Osteocyte (in vitro differentiated cells): ENCODE measurements at places on chromosomes 13 and 19. TPM values are rescaled to one million over a fixed set of nuclear protein-coding genes. Genes with fewer than 3 reads are reported as not detected.
A peak's percentile ranks its signal among the peaks of the same experiment; 100 is the strongest.

- peak; percentile 75 for DNase-seq
These were observed 126.7 kb downstream of the URI1 start for GRCh38 chr19:30068528-30069395.

DNA sequence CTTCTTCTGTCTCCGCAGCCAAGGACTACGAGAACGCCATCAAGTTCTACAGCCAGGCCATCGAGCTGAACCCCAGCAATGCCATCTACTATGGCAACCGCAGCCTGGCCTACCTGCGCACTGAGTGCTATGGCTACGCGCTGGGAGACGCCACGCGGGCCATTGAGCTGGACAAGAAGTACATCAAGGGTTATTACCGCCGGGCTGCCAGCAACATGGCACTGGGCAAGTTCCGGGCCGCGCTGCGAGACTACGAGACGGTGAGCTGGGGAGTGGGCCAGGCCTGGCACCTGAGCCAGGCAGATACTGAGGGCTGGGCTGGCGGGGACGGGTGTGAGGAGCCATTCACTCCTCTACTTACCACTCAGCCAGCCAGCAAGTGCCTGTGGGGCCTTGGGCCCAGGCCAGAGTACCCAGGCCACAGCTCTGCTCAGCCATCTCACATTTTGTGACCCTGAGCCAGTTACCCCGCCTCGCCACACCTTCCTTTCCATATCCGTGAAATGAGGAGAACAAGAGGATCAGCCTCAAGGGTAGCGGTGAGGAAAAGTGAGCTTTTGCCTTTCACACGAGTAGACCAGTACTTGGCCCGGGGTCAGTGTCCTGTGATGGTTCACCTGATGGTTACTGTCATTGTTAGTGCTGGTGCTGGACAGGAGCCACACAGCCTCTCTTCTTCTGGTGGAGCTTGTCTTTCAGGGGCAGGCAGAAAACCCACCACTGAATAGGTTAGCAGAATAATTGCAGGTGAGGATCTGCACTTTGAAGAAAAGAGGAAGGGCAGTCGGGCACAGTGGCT lies 7.0 kb downstream of the PPP5C start:
- DNase-seq = no peak

DNA sequence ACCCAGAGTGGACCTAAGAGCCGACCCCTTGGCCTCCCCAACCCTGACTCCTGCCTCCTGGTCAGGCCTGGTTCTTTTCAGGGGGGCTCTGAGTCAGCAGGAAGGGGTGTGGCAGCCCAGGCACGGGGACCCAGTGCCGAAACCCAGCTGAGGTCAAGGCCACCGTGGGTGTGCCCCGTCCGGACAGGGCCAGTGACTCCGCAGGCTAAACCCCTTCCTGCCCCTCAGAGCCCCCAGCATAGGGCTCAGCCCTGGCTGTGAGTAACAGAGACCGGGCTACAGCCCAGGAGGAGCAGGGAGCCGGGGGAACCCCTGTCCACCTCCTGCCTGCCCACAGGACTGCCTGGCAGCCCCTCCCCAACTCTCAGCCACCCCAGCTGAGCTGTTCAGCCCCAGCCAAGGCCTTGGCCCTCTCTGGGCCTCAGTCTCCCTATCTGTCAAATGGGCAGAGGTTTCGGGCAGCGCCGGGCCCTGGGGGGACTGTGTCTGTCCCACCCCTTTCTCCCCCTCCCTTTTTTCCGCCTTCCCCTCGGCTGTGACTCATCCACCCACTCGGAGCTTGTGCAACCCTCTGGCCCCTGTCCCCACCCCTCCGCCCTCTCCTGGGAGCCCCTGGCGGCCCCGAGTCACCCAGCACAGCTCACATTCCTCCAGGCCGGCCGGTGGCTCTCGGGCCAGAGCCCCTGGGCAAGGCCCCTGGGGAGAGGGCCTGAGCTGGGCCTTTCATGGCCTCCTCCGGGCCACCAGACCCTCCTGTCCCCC lies 8.6 kb downstream of the ZBTB7A start:
- DNase-seq = no peak

GRCh38 chr13:82747291-82747690 lies 1135.0 kb downstream of the SLITRK1 start:
- DNase-seq = no peak

GRCh38 chr19:2529473-2529918 lies 53.6 kb downstream of the GADD45B start:
- no peak for DNase-seq

- no peak for DNase-seq
These were observed 84.4 kb upstream of the SPATA13 start for GRCh38 chr13:24076109-24076508.

DNA sequence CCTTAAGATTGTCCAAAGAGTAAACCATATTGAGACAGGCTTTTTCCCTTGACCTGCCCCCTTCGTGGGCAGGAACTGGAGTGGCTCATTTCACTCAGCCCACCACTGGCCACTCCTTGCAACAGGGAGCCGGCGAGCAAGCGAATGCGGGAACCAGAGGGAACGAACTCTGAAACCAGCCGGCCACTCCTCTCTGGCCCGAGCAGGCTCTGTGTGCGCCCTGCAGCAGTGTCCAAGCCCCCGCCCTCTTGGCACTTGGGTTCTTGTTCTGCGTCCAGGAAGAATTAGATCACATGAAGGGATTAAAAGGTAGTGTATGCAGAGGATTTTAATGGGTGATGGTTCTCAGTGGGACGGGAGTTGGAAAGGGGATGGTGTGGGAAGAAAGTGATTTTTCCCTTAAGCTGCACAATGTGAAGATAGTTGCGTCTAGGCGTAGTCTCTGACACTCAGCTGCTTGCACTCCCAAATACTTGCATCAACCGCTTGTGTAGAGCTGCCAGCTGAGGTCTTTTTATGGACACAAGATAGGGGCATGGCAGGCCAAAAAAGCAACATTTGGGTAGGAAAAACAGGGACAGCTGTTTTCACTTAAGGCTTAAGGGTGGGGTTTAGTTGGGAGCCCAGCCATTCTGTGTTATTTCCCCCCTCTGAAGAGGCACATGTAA lies 1209.7 kb upstream of the PCDH20 start:
- no peak for DNase-seq

GRCh38 chr19:37867831-37868230 lies 38.6 kb downstream of the WDR87 start:
- no peak for DNase-seq

GRCh38 chr19:17379221-17379631 lies 2.1 kb upstream of the PLVAP start:
- no peak for DNase-seq

GRCh38 chr13:98274921-98275487 lies 97.9 kb upstream of the RNF113B start:
- no peak for DNase-seq

DNA sequence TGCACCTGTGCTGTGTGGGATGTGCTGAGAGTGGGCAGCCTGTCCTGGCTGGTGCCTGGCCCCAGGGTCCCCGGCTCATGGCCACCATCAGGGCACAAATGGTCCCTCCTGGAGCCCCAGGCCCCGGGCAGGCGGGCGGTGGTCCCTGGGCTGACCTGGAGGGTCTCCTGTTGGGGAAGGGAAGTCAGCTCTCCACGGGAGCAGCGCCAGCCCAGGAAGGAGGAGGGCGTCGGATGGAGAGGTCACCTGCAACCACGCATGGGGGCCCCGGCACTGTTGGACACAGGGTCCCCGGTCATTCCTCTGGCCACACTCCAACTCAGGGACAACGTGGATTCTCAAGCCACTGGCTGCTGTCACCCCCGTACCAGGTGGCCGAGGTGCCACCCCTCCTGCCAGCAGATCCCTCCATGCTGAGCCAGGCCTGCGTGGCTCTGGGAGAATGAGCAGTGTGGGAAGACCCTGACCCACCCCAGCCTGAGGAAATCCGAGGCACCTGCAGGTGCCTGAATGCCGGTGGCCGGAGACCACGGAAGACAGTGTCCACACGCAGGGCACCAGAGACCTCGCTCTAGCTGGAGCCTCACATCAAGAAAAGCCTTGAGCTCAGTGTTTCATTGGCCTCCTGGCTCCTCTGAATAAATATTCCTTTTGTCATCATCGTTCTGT lies 13.5 kb downstream of the LMNB2 start:
- DNase-seq = peak; percentile 84

DNA sequence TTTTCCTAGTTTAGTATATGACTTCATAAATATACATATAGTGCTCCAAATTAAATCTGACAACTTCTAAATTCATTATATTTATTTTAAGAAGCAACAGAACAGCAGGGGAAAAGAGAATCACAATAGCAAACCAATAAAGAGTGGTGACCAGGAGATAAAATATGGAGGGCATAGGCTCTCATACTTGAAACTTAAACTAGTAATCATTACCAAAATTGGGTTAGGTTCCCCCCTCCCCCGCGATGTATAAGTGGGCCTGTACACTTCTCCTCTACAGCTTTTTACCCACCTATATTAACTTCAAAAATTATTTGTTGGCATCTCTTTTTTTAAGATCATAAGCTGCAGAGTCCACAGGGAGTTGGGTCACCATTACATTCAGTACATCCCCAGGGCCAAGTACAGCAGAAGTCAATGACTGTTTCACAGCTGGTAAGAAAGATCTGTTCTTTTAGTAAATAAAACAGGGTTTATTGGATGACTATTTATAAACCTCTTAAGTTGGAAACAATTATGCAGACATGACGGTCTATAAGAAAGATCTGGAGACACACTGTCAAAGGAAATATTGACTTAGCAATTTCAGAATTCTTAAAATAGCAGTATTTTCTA lies 29.4 kb downstream of the KLF12 start:
- no peak for DNase-seq

DNA sequence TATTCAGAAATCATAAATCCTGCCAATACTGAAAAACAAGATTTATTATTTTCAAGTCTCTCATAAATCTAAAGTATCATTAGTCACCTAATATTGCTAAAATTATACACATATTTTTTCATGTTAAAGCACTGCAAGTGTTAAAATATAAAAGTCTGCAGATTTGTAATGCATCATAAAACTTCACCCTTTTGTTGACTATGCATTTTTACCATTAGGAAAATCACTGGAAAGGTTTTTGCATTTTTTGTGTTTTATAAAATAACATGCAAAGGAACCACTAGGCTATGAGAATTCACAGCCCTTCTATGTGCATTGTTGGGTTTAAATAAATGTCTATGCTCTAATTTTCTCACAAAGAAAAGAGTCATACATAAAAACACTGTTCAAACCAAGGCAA lies 407.3 kb downstream of the DACH1 start:
- DNase-seq = no peak

GPC6 gene
- total RNA-seq = 125 and 128 TPM in 2 replicates

EPN1 gene
- total RNA-seq = 142 and 148 TPM in 2 replicates

CCDC194 gene
- not detected in 2 replicates for total RNA-seq

KLK1 gene
- not detected in 2 replicates for total RNA-seq
